ENCODE measurements at places on chromosomes 3 and 15.

GRCh38 chr3:133563186-133563591 is 10.3 kb upstream of the CDV3 start:
- peak; percentile 67 for DNase-seq

DNA sequence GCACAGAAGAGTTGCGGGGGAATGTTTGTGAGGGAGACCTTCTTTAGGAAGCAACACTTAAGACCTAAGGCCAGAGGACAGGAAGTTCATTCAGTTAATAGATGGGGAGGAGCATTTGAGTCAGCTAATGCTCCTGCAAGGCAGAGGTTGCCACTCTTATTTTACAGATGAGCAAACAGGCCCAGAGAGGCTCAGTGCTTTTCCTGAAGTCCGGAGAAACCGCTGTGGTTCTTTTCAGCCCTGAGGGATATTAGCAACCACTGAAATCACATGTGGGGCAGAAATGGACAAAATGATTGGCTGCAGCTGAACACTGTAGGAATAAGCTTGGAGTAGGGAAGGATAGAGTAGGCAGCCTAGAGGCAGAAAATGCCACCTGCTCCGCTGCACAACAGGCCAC is 33.3 kb upstream of the RTP4 start:
- no peak for DNase-seq

GRCh38 chr3:151047636-151048035 is 37.8 kb upstream of the MED12L start:
- DNase-seq: no peak

DNA sequence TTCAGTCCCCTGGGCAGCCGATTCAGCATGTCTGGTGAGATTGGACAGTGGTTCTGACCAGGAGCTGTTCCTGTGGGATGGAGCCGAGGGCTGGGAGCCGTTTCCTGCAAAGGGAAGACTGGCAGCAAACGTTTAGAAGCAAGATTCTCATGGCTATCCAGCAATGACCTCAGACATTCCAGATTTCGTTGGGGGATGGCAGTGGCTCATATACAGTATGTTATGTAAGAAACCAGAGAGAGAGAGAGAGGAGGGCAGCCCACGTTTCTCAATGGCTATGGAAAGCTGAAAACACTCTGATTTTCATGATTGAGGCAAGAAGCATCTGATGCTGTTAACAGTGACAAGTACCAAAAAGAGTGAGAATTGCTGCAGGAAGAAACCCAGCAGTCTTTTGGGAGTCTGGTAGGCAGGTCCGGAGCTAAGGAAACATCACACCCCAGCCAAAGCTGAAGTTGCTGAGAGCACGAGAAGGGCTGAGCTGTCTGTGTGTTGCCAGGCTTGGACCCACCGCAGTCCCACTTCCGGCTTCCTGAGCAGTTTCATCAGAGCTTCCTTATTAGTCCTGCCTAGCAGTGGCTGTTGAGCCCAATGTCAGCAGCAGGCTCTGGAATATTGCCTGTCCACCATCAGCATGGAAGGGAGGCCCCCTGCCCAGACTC is 25.6 kb upstream of the VPS8 start:
- peak; percentile 96 for DNase-seq

GRCh38 chr3:5431146-5431545 is 243.6 kb downstream of the EDEM1 start:
- no peak for DNase-seq

DNA sequence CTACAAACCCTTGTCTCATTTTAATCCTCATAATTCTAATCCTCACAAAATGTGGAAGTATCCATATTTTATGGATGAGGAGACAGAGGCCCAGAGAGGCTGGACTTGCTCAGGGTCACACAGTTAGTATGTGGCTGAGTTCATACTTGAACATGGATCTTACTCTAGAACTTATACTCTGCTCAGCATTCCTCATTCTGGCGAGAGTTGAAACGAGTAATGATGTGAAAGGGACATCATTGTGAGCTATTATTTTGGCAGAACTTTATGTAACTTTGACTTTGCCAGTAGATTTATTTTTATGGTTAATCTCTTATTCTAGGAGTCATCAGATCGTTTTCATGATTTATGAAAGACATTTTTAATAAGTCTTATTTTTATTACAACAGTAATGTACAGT is 17.5 kb downstream of the AKAP13 start:
- no peak for DNase-seq

DNA sequence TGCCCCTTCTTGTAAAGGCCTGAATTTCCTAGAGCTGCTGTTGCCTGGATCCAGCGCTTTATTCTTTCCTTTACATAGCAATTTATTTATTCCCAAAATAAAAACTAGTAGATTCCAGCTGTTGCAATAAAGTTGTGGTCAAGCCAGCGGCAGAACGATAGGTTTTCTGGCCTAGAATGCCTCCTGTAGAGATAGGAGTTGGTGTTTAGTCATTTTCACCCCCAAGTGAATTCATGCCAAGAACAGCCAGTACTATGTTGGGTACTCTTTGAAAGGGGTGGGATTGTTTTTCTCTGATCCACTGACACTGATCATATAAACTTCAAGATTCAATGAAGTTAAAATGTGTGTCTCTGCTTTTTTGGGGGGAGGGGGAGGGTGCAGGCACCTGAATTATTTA is 69.7 kb downstream of the KLHL25 start:
- DNase-seq: peak; percentile 56

DNA sequence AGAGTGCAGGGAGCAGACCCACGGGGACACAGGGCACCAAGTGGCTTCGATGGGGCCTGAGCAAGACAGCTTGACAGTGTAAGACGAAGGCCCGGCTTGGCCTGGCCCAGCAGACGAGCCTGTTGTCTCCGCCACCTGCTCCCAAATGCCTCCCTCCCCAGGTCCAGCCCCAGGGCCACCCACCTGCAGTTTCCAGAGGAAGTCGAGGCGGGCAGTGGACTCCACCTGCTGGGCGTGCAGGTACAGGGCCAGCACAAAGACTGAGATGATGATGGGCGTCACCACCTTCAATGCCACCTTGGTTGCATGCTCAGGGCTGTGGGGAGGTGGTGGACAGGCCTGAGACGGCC is 94.1 kb downstream of the SEC22A start:
- no peak for DNase-seq

DNA sequence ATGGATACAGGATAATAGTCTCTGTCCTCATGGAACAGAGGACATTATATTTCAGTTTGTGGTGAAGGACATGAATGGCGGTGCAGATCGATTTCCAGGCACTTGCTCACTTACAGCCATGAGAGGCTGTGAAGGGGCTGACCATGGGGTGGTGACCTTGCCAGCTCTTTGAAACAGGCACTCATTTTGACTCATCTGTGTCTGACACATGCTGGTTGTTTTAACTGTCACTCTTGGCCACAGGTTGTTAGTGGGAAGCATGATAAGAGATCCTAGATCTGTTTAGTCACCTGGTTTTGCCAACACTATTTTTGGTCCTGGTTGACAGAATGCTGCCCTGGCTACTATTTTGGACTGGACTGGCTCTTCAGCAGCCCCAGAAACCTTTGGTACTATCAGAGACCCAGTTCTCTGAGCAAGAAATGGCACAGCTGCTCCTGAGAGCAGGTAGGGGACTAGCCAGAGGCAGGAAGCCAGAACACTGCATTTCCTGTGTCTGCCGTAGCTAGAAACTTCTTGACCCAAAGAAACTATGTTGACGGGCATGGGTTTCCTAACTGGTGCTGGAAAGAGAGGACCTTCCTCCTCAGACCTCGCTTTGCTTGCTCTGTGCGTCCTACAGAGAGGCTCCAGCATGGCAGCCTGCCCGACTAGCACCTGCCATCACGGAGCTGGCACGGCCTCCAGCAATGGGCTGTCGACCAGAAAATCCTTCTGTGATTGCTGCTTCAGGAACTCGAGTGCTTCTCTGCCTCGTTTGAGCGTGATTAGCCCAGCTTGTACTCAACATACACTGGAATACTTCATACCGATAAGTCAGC is 6.3 kb downstream of the PXYLP1 start:
- no peak for DNase-seq

DNA sequence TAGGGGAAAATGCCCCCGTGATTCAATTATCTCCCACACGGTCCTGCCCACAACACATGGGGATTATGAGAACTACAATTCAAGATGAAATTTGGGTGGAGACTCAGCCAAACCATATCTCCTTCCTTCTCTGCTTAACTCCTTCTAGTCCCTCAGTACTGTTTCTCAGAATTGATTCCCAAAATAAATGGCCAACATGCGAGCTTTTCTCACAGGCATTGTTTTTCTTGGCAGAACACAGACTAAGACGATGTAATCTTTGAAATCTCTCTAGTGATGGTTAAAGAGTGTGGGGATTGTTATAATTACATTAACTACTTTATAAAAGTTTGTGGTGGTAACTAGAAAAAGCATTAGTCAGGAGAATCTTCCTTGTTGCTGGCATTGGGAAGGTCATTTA is 366.5 kb downstream of the LPP start:
- no peak for DNase-seq

DNA sequence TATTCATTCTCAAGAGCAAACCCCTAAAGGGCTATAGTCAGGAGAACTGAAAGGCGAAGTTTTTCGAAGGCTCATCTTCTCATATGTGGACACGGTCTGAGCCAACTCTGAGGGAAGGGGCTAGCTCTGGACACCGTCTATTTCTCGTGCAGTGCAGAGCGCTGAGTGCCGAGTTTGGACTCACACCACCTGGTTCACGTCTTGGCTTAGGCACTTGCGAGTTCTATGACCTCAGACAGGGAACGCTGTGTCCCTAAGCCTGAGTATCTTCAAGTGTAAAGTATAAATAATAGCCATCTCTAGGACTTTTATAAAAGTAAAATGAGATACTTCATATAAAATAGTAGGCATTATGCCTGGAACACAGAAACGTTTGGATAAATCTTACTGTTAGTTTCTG is 223.7 kb downstream of the FMN1 start:
- DNase-seq: no peak

DNA sequence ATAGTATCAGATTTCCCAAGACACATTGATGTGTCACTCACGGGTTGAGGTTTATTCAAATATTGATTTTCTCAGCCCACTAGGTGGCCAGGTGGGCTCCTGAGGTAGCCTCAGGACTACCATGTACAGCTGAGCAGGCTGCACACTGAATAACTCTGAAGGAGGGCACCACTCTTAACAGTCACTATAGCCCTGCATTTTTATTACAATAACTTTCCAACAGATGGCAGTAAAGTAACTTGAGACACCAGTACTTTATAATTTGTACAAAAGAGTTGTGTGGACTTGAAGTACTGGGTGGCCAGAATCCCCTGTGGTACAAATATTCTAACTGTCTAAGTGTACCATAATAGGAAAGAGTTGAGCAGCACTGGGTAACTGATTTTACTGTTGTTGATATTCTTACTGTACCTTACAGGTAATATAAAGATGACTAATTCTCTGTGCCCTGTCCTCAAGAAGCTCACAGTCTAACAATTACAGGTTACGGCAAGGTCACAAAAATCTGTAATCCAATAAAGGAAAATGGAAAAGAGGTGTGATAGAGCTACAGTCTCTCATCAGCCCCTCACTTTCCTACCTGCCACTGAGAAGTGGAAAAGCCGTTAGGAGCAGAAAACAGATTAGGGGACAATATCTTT is 76.0 kb downstream of the ETFA start:
- peak; percentile 60 for DNase-seq

DNA sequence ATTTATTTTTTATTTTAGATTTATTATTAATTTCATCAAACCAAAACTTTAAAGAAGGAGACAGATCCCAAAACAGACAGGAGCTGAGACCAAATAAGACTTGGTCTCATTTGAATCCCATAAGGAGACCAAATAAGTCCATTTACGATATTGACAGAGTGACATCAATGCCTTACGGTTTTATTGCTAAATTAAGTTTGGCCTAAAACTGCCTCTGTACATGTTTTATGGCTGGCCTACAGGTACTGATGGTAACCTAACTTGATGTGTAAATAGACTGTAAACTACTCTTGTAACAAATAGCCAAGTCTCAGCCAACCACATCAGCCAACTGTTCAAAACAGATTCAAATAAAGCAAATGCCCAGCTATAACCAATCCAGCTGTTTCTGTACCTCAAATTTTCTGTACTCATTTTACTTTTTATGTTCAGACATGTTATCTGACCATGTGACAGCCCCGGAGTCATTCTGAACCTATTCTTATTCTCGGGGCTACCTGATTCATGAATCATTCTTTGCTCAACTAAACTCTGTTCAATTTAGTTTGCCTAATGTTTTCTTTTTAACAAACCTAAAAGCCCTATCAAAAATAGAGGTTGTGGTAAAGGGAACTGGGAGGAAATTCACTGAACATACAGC is 89.4 kb upstream of the CDAN1 start:
- no peak for DNase-seq

GRCh38 chr15:50180091-50180490 is 1.9 kb upstream of the SLC27A2 start:
- no peak for DNase-seq

DNA sequence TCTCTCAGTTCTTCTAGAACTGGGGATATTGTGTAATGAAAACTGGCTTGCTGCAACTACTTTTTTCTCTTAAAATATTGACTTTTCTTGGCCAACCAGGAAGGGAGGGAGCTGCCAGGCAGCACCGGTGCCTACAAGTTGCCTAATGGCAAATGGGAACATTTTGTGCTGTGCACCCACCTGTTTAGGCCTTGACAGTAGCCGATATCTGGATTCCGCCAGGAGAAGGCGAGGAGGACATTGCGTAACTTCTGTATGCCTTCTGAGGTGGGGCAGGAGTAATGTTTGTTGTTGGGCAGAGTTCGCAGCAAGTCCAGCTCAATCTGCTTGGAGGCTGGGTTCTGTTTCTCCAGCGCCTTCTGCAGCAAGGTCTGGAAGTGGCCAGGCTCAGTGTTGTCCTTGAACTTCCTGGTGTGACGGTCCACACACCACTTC is 64.9 kb downstream of the TBC1D2B start:
- no peak for DNase-seq

- peak; percentile 54 for DNase-seq
Observed at GRCh38 chr15:22961762-22962161, 18.4 kb downstream of the CYFIP1 start.

DNA sequence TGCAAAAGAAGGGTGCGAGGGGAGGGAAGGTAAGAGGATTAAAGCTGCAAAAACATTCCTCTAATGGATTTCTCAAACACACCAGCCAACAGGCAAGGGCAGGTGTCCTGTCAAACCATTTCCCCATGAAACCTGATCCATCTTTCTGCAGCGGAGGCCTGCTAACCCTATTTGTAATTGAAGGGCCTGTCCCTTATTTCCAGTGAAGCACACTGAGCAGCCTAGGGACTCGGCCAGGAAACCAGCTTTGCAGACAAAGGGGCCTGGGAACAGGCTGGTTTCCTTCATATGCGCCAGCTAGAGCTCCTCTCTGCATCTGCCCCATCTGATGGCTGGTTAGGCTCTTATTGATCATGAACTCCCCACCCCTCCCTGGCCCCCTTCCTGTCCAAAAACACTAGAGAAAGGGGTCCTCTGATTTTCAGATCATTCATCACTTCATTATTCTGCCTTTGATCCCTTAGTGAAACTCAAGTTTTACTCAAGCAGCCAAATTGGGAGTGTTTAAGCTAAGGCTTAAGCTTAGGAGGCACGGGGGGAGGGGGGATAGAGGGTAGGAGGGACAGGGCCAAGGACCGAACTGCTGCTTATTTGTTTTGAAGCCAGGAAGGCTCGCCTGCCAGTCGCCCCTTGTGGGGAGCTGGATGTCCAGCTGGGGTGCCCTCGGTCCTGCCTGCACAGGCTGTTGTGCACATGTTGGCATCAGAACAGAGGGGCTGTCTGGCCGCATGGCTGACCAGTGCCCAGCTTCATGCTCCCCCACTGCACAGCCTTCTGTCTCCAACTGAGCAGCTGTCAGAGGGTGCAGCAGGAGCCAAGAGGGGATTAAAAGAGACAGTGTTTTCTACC is 53.1 kb downstream of the BOC start:
- DNase-seq: no peak

All from GM23248 (cell line).